ENCODE measurements at places on chromosomes 5 and 9.

GRCh38 chr5:150107909-150108447 is 21.6 kb upstream of the CSF1R start:
- no peak for DNase-seq

- no peak for DNase-seq
Observed at GRCh38 chr9:113558632-113559502, 95.3 kb downstream of the RGS3 start.

GRCh38 chr5:82938901-82939725 is 138.1 kb downstream of the TMEM167A start:
- DNase-seq, result no peak

DNA sequence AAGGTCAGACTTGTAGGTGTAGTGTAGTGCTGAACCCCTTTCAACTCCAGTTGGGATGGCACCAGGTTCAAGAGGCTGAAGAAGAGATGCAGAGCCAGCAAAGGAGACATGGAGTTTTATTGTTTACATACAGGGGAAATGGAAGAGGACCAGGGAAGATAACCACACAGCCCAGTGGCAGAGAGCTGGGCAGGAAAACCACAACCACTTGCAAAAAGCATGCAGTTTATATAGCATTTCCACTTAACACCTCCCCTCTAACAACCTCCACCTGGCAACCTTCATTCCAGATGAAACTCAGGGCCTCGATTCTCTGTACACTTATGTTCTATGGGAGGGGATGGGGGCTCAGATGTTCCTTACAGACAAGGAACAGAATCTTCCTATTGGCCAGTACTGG is 56.9 kb downstream of the SNX24 start:
- peak; percentile 8 for DNase-seq

DNA sequence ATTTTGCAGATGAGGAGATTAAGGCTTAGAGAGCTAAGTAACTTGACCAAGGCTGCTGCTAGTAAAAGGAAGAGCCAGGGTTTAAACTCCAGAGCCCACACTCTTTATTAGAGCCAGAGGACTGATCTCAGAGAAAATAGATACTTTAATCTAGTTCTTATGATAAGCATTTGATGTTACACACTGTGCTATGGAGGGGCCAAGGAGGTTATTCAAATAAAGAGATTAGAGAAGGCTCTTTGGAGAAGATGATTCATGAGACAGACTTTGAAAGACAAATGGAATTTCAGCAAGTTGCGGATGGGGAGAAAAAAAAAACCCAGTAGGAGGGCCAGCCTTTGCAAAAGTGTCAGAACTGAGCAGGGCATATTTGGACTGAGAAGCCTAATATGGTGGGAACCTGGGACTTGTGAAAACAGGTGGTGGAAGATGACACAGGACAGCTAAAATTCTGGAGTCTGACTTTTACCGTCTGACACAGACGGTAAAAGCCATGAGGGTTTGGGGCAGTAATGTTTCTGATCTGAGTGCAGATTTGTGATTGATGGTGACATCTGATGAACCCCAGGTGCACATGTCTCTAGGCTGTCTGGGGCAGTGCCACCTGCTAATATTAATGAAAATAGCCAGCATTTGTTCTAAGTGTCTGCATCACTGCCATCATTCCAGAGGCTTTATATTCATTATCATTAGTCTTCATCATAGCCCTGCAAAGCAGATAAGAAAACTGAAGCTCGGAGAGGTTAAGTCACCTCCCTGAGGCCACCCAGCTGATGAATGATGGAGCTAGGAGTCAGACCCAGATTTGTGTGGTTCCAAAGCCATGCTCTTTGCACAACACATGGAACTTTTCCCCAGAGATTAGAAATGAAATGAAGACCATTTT is 65.3 kb upstream of the CXCL14 start:
- DNase-seq, result no peak

- DNase-seq, result no peak
Observed at GRCh38 chr9:69023650-69024049, 9.7 kb upstream of the PRKACG start.

GRCh38 chr5:147849226-147849625 is 17.8 kb upstream of the SPINK1 start:
- DNase-seq, result no peak

GRCh38 chr5:38673671-38674071 is 117.2 kb upstream of the LIFR start:
- no peak for DNase-seq

GRCh38 chr5:149645236-149645635 is 63.9 kb downstream of the ARHGEF37 start:
- no peak for DNase-seq

DNA sequence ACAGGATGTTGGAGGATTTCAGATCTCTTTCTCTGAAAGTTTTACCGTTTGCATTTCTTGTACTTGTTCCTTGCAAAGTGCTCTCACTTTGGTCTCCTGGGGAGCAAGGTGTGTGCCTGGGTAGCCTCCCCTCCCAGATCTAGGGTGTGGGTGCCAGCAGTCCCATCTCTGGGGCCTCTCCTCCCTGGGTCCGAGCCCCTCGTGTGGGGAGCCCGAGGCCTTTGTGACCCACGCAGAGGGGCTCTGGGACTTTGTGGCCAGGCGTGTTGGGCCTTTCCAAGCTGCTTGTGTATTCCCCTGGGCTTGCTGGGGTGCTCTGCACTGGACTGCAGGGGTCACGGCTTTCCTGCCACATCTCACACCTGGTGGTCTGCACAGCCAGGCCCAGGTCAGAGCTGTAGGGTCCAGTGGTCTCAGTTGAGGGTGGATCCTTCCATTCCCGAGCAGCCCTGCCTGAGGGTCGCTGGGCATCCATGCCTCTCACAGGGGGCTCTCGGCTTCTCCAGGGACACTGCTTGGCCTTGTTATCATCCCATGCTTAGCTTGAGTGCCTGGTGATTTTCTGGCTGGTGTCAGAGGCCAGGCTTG is 96.3 kb downstream of the CACNA1B start:
- no peak for DNase-seq

DNA sequence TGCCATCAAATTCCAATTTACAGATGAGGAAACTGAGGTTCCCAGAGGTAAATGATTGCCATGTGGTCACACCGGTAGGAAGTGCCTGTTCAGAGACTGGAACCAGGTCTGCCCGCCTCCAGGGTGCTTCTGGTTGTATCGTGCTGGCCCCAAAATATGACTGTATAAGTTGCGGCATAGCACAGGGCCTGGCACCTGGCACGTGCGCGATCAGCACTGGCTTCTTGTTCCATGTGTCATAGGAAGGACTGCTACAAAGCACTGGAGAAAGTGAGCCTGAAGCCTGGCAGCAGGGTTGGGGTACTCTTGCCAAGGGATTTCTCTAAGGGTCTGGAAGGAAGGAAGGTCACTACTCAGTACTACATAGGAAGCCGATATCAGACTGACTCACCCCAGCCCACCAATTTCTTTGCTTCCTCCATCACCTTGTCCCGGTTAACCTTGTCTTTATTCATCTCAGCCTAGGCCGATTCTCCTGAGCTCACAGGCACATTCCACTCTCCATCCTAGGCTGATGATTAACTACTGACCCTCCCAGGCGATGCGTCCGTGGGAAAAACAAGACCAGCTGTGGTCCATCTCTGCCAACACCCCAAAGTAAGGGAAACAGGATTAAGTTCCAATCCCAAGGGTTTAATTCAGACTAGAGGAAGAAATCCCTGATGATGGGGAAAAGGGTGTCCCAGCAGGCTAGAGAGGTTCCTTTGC is 1.8 kb downstream of the HRH2 start:
- no peak for DNase-seq

DNA sequence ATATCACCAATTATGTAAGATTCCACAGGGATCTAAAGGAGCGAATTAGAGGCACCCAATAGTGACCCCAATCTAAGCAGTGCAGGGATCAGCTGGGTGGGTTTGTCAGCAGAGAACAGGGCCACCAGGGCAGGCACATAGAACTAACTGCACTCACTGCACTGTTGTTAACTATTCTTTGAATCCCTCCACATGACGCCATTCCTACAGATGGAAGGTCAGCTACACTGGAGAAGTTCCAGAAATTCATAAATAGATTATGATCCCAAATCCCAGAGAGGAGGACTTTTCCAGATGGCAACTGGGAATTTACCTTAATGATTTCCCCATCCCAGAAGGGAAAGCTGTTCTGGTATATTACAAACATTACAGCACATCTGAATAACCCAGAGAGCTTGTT is 84.2 kb downstream of the THBS4 start:
- DNase-seq, result no peak

DNA sequence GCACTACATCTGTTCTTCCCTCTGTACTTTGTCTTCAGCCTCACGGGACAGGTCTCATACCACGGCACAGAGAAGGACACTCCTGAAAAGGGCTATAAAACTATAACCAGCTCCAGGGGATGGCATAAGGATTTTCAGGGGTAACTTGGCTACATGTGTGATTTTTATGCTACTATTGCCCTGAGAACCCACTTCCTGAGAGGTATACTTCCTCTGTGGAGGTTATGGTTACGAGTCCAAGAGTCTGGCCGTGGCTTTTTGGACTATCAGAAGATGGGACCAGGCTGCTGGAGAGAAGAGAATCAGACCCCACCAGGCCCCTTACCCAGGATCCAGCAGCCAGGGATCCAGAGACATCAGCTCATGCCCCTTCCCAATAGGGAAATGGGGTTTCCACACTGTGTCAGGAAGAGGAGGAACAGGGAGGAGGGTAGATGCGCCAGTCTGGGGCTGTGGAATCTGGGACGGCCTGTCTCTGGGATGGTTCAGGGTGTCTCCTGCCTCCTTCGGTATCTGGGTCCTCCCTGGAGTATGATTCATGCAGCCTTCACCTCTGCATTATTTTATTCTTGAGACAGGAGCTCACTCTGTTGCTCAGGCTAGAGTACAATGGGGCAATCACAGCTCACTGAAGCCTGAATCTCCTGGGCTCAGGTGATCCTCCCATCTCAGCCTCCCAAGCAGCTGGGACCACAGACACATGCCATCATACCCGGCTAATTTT is 29.7 kb downstream of the WHRN start:
- DNase-seq, result no peak

- DNase-seq, result no peak
Observed at GRCh38 chr9:124675261-124676158, 95.6 kb downstream of the NR6A1 start.

- DNase-seq, result no peak
Observed at GRCh38 chr9:28678097-28678496, 1104.8 kb upstream of the C9orf72 start.

- DNase-seq, result no peak
Observed at GRCh38 chr9:6907772-6908381, 150.1 kb downstream of the KDM4C start.

DNA sequence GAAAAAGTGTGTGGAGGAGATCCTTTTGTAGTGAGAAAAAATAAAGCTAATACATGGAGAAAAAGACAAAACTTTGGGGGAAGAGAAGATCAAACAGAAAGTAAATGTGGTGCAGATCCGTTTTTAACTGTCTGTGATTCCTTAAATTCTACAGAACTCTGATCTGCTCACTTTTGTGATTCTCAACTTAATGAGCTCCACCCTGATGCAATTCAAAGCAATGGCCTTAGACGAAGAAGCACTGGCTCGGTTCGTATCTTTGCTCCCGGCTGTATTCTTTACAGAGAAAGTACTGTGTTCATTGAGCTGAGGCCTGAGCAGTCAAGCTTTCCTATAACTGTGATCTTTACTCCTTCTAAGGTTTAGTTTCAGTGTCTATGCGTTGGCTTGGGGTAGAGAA is 453.4 kb downstream of the DMAC1 start:
- DNase-seq, result no peak

- DNase-seq, result no peak
Observed at GRCh38 chr5:57243286-57244137, 69.7 kb downstream of the GPBP1 start.

All from CD4-positive, alpha-beta T cell treated with Interleukin-1 beta for 1 hour (primary cell).